ENCODE measurements at places on chromosomes 6 and 20.

DNA sequence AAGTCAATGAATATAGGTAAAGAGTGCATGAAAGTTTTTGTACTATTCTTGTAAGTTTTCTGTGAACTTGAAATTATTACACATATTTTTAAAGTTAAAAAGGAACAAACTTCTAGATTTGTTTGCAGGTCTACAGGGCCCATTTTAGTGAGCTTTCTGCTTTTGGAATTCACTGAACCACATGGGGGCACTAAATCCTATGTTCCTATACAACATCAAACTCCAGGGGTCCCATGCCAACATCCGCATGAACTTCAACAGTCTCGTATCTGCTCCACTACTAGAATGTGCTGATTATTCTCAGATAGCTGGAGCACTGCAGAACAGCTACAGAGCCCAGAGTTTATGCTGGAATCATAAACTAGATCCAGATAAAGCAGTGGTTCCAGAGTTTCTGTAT is 347.9 kb upstream of the SPTLC3 start:
- no peak for DNase-seq

DNA sequence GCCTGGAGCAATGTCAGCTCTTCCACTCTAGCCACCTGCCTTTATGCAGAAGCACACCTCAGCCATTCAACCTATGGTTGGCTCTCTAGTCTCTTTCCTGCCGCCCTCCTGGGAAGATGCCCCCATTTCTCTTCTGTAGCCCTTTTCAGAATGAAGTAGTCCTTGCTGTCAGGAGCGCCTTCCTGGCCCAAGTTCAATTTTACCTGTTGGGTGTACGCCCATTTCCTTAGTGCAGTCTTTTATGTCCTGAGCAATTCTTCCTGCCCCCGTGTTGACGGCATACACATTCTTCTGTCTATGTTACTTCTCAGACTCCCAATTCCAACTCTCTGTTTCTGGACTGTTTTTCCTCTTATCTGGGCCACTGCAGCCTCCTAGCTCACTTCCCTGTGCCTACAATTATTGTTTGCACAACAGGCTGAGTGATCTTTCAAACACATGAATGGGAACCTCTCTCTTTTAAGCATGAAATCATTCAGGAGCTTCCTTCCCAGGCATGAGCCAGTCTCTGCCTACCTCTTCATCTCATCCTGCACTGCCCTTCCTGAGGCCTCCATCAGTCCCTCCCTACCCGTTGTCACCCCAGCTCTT is 389.2 kb downstream of the CD83 start:
- no peak for DNase-seq

DNA sequence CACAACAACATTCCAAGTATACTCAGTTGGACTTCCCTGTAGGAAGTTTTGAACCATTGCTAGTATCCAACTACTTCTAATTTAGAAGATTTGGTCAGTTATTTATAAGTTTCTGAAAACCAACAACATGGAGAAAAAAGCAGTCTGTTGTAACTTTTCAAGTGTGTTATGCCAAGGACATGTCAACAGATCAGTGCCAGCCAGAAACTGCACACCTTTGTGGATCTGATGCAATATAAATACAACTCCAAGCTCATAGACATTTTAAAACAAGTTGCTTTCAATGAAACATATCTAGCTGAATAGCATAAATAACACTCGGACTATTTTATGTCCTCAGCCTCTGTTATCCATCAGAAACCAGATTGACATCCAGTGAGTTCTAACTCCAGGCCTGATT is 58.3 kb upstream of the CARMIL1 start:
- DNase-seq: no peak

GRCh38 chr6:33989016-33989854 is 156.7 kb downstream of the GRM4 start:
- DNase-seq: no peak

DNA sequence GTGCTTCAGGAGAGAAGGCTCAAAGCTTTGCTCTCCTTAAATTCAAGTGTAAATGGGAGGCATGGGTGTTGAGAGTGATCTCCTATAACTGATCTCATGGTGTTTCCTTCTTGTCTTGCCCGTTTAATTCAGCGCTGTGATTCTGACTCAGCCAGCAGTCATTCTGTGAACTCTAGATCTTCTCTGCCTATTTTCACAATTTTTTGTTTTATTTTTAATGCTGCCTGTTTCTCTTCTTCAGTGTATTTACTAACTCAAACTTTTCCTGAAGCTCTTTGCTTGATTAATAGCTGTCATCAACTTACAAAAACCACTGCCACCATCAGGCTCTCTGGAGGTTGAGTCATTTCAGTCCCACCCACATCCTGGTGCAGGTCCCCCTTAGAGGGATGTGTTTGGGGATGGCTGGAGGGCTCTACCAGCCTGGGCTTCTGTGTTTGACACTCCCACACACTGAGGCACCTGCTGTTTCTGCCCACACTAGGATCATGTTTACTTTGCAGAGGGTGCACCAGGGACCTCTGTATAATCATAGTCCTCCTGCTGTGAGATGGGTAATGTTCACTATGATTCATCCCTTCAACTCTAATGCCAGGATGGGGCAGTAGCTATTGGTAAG is 94.0 kb downstream of the SHLD1 start:
- DNase-seq: no peak

GRCh38 chr6:73231986-73232391 is 6.7 kb upstream of the KHDC1L start:
- no peak for DNase-seq

DNA sequence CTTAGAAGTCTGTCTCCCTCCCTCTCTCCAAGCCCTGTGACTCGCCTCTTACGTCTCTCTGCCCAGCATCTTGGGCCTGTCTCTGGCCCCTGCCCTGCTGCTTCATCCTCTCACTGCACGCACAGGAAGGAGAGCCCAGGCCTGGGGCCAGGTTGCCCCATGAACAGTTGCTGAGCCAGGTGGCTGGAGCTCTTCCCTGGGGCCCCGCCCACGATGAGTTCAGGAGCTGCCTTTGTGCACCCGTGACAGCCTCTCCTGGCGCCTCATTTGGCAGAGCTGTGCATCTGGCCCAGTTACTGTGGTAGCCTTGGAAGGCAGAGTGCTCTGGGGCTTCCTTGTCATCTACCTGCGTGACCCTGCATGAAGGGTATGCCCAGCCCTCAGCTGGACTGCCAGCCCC is 44.5 kb downstream of the SLC52A3 start:
- DNase-seq: no peak

DNA sequence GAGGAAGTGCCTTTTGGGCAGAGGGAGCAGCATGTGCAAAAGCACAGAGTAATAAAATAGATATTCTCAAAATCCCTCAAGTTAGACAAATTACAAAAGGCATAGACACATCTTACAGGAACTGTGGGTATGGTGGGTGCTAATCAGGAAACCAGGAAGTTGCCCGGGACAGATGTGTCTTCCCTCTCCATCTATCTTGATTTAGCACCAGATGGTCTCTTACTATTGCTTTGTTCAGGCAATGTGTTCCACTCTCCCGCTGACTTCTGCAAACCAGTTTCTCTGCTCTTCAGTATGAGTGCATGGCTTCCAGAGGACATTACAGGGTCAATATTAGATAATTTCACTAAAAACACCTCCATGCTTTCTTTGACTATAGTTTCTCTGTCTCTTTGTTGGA is 13.2 kb downstream of the CITED2 start:
- no peak for DNase-seq

- DNase-seq: peak; percentile 57
Observed at GRCh38 chr6:56984361-56984760, 29.5 kb downstream of the BEND6 start.

Data from fibroblast of pulmonary artery (primary cell).